ENCODE measurements at places on chromosomes 3 and 15. TPM values are rescaled to one million over a fixed set of nuclear protein-coding genes. Genes with fewer than 3 reads are reported as not detected.

- DNase-seq, result peak; percentile 81
Observed at GRCh38 chr3:18679238-18679637, 254.1 kb upstream of the SATB1 start.

DNA sequence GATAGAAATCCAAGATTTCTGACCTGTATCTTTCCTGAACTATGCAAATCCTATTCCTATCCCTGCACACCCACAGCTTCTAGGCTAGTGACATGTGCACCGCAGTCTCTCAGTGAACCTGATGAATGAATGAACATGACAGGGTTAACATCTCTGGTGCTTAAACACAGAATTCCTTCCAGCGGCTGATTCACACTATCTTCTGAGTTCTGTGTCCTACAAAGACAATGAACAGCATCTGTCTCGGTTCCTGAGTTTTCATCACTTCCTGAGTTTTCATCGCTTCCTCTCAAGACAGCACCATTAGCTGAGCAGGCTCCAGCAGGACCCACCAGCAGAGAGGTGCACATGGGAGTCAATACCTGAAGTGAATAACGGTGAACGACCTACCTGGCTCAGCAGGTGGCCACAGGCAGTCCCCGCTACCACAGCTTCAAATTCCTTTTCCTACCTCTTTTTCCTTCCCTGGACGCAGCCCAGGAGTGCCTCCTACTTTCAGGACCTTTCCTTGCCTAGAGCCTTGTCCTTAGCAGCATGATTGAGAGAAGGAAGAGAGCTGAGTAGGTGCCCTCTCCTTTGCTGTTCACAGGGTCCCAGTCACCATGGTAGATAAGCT lies 113.5 kb downstream of the IGF2BP2 start:
- peak; percentile 33 for DNase-seq

DNA sequence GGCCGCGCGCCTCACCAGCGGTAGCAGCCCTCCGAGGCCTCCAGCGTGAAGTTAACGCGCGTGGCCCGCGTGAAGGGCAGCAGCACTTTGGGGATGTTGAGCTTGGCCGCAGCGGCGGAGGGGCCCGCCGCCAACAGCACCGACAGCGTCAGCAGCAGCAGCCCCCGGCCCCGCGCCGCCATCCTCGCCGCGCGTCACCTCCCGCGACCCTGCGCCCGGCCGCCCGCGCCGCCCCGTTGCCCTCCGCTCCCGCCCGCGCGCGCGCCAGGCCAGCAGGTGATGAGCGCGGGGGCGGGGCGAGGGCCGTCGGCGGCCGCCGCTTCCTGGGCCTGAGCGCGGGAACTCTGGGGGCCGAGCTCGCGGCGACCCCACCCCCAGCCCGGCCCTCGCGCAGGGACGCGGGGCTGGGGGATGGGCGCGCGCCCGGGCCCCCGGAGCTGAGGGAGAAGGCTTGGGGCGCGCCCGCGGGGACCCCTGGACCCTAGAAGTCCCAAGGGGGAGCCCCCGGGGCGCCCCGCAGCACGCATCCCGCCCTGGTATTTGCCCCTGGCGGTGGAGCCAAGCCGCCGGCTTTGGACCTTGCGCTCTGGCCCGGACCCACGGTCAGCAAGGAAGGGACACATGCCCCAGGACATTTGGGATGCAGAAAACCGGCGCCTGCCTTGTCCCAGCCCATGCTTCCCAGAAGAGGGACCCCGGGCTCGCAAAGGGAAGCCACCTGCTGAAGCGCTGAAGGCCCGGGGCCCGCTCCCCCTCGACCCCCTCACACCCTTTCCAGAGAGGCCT lies at the start of gene NUP210:
Gene NUP210, minus strand, starts transcription at position 278 of the 786 bp plus-strand sequence. Its CDS starts 96 bp downstream, at position 182.
- DNase-seq, result peak; percentile 77

DNA sequence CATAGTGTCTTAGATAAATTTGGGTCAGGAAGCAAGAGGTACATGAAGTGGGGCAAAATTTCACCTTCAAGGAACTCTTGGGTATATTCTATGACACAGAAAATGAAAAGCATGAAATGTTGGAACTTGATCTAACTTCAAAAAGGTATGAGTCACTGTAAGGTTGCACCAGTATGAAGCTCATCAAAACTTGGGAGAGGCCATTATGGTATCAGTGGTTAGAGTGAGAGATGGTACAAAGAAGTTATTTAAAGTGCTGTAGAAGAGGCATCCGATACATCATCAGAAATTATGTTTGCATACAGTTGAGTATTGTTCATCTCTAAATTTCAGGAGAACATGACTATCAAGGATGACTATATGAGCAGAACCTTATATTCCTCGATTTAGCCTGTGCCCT lies 302.9 kb upstream of the SUCLG2 start:
- DNase-seq, result no peak

- DNase-seq, result no peak
Observed at GRCh38 chr3:136270179-136270578, 20.0 kb downstream of the PCCB start.

DNA sequence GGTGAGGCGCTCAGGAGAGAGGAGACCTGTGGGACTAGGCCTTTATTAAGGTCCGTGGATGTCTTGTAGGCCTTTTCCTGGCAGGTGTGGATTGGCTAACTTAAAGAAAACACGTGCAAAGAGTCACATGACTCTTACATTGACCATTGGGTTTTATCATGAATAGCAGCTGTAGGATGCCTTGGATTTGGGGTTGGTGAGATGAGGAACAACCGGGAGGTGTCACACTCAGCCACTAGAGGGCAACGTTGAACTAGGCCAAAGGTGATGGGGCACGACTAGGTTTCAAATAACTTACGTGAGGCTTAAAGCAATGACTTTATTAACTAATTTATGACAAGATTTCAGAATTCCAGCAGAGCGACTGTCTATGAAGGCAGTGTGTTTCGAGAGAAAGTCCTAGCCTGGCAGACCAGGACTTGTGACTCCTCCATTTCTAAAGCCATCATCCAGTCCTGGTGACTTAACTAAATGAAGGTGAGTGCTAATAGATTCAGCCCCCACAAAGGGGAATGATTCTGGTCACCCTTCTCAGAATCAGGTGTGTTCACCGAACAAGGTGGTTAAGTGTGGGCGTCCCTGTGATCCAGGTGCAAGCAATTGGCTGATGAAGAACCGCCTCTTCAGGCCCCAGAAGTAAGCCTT lies 345.6 kb downstream of the MCTP2 start:
- peak; percentile 65 for DNase-seq

CHRM5 gene
- total RNA-seq, result not detected

DNA sequence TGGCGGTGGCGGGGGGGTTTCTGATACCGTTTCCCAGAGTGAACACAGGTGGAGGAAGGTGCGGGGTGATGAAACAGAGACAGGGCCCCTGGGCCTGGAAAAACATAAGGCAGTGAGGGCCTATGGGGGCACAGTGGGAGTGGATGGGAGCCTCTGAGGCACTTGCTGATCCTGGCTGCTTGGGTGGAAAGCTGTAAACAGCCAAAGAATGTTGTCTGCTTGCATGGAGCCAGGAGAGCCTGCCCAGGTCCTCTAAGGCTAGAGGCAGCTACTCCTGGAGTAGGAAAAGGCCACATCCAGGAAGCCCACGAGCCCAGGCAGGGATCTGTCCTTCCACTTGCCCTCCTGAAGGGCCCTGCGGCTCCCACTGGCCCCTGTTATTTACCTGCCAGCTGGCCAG lies 2.9 kb upstream of the SEMA3B start:
- no peak for DNase-seq

DNA sequence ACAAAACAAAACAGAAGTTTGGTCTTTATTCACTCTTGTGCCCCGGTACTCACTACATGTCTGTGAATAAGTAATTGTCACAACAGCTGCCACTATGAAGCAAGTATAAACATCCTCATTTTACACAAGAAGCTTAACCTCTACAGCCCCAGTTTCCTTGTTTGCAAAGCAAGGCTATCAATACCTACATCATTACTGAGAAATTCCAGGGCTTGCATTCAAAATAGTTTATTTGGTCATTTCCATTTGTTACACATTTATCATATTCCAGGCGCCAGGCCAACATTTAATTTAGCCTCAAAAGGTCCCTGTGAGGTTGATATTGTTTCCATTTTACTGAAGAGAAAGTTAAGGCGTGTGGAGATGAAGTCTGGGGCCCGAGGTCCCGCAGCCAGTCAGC lies 161.4 kb upstream of the LRTM1 start:
- DNase-seq, result no peak

GRCh38 chr3:84906065-84906464 lies 52.7 kb upstream of the CADM2 start:
- DNase-seq, result no peak

DNA sequence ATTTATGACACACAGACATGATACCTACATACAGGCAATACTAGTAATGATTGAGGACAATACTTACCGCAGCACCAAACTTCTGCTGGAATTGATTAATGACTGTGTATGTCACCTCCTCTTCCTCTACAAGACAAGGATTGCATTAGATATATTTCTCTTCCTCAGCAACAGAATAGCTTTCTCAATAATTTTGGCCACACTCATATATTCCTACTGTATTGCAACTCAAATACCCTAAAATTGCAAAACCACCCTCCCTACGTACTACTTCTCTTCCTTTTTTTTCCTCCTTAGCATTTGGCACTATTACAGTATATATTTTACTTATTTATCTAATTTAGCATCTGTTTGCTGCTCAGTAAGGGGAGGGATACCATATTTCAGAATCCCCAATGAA lies 14.8 kb downstream of the EXD1 start:
- DNase-seq, result no peak

- DNase-seq, result no peak
Observed at GRCh38 chr3:173800154-173800553, 402.6 kb downstream of the NLGN1 start.

GRCh38 chr3:190586631-190587011 lies 72.7 kb downstream of the IL1RAP start:
- peak; percentile 42 for DNase-seq

DNA sequence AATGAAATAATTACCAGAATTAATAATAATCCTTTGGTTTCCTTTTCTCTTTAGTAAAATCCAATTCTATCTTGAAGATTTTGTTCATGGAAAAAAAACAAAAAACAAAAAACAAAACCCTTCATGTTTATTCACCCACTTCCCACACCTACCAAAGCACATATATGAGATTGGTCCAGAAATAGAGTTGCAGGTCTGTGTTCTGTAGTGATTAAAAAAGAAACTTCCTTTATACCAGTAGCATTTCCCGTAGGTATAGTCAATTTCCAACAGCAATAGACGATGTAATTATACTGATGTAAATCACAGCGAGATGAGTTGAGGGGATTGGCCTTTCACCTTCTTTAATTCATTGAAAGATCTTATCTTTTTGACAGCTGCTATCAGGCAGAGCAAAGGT lies 194.6 kb downstream of the SOX2 start:
- DNase-seq, result no peak
